ENCODE measurements at places on chromosomes 12 and 14. TPM values are rescaled to one million over a fixed set of nuclear protein-coding genes. Genes with fewer than 3 reads are reported as not detected.
A peak's percentile ranks its signal among the peaks of the same experiment; 100 is the strongest.

GRCh38 chr14:70907996-70908934 is 1.0 kb downstream of the PCNX1 start:
- DNase-seq = no peak

DNA sequence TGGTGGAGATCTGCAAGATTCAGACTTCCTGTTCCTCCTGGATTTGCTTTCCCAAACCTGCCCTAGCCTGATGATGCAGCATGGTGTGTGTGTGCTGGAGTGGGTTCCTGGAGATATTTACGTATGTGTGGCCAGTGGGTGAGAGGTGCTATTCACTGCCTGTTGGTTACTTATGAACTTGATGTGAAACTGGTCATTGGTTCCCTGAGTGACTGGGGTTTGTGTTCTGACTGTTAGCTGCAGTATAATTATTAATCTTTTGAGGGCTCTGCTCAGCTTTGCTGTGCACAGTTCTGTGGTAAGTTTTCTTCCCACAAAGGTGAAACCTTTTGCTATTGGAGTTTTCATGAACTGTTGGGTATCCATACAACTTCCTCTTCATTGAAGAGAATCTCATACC is 541.8 kb upstream of the FBXO33 start:
- DNase-seq = no peak

TSHR gene
- polyA plus RNA-seq = 0.93 TPM

DNA sequence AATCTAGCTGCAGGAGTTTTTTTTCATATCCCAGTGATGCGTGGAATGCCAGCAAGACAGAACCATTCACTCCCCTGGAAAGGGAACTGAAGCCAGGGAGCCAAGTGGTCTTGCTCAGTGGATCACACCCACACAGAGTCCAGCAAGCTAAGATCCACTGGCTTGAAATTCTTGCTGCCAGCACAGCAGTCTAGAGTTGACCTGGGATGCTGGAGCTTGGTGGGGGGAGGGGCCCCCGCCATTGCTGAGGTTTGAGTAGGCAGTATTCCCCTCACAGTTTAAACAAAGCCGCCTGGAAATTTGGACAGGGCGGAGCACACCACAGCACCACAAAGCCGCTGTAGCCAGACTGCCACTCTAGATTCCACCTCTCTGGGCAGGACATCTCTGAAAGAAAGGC is 86.9 kb upstream of the STXBP6 start:
- DNase-seq = no peak

GRCh38 chr12:27243804-27244688 is at the start of gene STK38L:
STK38L (plus strand) TSS chr12:27244286; CDS start chr12:27297721, 53,435 bp downstream.
- DNase-seq = peak; percentile 94

GRCh38 chr12:38527631-38528030 is 211.1 kb downstream of the ALG10B start:
- DNase-seq = no peak

HOXC5 gene
- polyA plus RNA-seq = 1.0 TPM

- no peak for DNase-seq
These were observed 1.5 kb downstream of the ITPK1 start for GRCh38 chr14:93114068-93114710.

GRCh38 chr14:86777963-86778602 is 1214.9 kb downstream of the GALC start:
- no peak for DNase-seq

DNA sequence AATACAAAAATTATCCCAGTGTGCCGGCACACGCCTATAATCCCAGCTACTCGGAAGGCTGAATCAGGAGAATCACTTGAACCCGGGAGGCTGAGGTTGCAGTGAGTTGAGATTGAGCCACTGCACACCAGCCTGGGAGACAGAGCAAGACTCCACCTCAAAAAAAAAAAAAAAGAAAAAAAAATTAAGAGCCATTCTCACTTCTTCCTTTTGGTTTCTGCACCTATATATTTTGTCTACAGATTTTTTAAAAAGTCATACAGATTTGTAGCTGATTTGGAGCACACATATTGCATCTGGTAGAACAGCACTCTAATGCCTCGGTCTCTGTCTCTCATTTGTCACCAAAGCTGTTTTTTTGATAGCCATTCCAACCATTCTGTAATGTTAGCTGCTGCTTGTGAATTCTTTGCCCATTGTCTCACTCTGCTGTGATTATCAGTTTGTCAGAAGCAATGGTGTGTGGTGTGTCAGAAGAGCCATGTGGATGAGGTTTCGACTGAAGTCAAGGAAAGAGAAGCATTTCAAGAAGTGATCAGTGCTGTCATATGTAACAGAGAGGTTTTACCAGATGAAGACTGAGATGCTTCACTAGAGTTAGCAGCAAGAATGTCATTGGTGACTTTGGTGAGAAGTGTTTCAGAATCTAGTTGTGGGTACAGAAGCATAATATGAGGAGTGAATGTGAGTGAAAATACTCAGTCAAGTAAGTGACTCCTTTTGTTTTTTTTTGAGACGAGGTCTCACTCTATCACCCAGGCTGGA is 8.7 kb upstream of the KTN1 start:
- DNase-seq = no peak

- no peak for DNase-seq
These were observed 196.6 kb upstream of the FLRT2 start for GRCh38 chr14:85333313-85333712.

GPATCH2L gene
- polyA plus RNA-seq = 22.0 TPM

DNA sequence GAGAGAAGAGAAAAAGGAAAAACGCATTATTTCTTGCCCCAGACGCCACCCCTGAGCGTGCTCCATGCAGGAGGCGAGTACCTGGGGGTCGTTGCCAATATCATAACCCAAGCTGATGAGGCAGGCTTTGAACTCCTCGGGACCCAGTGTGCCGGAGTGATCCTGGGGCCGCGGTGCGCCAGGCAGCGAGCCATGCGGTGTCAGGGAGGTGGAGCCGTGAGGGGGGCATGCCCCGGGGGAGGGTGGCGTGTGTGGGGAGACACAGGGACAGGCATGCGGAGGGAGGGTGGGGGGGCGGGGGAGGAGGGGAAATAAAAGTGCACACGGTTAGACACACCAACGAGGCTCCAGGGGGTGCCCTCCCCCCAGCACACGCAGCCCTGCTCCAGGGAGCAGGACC is 86.0 kb upstream of the ZFP36L1 start:
- DNase-seq = no peak

GRCh38 chr12:48995086-48995879 is 3.9 kb downstream of the DDN start:
- peak; percentile 80 for DNase-seq

DNA sequence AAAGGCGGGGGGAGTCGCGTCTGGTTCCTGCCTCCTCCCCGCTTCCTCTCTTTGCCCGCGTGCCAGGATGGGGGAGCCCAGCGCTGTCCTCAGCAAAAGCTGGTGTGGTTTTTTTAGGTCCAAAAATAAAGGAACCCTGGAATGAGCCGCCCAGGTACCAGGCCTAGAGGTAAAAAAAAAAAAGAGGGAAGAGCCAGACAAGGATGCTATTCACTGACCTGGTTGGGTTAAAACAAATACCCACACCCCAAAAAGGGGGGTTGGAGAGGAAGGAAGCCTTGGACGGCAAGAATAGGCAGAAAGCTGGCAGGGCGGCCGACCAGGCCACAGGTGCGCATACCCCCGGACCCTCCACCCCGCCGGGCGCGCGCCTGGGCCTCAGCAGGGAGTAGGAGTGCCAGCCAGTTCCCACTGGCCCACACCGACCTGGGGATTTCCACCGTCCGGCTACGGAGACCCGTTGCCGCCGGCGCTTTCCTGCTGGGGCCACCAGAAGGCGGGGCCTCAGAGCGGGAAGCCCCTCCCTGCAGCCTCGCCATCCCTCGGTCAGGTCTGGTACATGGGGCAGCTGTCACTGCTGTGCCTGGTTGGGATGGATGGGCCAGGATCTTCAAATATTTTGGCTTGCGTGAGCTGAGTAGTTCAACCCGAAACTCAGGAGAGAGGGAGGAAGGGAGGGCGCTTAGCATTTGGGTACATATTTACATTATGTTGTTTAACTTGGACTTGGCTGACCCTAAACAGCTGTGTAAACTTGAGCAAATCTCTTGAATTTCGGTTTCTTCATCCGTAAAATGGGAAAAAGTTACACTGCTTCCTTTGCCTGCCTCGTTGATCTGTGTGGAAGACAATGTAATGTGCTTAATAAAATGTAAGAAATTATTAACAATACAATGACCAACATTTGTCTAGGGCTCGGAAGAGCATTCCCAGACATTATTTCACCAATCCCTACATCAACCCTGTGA is 5.4 kb upstream of the IRF2BPL start:
- no peak for DNase-seq

KCNMB4 gene
- polyA plus RNA-seq = 16.9 TPM

DNA sequence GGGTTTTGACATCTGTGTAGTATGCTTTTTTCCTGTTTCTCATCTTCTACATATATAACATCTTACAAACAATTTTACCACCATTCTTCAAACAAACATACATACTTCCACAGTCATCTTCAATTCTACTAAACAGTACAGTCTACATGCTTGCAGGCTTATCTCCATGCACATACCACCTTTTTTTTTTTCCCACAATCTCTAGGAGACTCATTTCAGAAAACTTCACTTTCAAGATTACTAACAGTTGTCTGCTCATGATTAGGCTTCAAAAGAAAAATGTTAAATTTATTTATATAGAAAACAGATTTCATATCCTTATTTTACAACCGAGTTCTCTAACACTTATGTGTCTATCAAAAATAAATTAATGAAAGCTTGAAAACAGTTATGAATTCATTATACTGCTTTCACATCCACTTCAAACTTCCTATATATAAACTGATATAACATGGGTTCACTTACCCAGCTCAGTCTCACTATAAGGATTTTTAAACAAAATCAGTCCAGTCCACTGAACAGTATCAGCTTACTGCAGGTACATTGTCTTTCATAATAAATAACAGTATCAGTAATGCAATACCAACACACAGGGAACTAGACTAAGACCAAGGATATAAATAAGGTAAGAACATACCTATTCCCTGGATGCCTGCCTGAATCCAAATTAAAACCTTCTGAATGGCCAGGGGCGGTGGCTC is 42.5 kb downstream of the LRP6 start:
- DNase-seq = no peak

DNA sequence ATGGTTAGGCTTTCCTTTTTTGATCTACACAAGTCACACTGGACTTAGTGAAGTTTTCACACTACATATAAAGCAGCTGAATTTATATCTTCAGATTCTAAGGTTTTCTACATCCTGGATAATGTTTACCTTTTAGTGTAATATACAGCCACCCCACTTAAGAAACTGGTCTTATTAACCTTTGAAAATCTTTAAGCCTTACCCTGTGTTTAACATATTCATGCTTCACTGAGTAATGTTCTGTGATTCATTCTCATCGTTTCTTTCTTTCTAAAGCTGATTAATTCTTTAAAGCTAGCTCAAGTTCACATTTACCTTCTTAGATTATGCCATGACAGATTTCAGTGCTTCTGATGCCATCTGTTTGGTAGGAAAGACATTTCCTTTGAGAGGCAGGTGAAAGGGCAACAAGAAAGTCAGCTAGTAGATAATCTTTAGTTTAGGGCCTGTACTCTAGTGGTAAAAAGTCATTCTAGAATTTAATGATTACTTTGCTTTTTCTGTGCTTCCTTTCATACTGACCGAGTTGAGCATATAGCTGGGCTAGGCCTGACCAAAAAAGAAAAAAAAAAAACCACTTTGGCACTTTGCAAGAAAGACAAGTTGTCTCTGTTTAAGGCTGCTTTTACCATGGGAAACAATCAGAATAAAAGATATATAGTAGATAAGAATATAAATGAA is 690.9 kb upstream of the FBXO33 start:
- no peak for DNase-seq

DNA sequence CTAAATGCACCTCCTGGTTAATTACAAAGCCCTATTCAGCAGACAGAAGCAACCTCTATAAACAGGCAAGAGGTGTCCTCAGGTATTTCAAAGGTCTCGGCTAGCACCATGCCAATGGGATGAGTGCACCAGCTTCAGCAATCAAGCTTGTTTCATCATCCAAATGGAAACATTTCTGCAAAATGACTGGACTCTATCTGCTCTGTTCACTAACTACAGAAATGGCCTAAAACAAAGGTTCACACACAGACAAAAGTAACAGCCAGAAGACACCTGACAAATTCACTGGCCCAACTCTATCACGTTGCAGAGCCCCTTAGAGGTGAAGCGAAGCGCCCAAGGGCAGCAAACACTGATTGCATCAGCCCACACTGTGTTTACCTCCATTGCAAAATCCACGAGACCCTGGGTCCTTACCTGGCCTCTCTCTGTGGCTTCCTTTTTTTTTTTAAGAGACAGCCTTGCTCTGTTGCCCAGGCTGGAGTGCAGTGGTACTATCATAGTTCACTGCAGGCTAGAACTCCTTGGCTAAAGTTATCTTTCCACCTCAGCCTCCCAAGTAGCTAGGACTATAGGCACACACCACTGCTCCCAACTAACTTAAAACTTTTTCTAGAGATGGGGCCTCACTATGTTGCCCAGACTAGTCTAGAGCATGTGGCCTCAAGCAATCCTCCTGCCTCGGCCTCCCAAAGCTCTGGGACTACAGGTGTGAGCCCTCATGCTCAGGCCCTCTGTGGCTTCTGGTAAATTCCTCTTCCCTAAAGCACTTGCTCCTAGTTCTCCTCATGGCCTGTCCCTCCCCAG is 8.5 kb upstream of the SYNE3 start:
- no peak for DNase-seq

DNA sequence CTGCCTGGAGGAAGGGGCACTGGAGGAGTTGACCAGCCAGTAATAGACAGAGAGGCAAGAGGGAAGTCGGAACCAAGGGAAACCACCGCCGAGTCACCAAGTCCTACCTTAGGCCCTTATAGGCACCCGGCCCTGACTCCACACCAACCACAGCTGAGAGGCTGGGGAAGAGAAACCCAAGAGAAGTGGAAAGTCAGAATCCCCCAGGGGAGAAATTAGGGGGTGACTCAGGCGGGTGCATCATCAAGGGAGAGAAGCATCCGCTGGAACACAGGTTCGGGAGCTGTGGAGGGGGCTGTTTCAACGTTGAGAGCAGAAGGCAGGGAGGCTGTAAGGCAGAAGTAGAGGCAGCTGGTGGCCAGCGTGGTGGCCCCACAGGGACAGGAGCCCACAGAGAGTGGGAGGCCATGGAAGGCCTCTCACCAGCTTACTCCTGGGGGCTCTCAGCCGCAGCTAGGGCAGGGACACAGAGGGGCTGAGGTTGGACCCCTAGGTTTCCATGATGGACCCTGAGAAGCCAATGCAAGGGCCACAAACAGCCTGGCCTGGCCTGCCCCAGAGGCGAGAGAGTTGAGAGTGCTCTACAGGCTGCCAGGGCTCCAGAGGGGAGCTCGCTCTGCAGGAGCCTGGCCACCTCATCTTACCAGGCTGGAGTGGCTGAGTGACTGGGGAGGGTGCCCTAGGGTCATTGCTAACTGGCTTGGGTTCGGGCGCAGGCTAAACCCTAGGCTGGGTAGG is 1.4 kb upstream of the TRMT61A start:
- DNase-seq = no peak

GRCh38 chr14:89486505-89486904 is 69.5 kb upstream of the FOXN3 start:
- no peak for DNase-seq

DNA sequence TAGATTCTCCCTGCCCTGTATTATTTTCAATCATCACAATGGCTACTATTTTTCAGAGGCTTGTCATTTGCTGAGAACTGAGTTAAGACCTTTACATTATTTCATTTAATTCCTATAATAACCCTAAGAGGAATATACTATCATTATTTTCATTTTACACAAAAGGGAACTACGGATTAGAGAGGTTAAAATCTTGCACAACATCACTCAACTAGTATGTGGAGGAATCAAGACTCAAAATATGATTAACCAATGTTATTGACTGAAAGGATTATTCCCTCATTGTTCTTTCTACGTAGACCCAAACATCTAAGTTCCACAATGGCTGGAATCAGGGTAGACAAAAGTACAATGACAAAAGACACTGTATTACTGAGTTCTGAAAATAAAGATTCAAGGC is 45.0 kb downstream of the GPR65 start:
- DNase-seq = no peak
